ENCODE measurements at places on chromosomes 4 and X.

- DNase-seq = no peak
These were observed 16.7 kb upstream of the AFAP1 start for GRCh38 chr4:7956270-7956808.

GRCh38 chrX:102892103-102892502 lies 45.0 kb upstream of the RAB40AL start:
- DNase-seq = no peak

DNA sequence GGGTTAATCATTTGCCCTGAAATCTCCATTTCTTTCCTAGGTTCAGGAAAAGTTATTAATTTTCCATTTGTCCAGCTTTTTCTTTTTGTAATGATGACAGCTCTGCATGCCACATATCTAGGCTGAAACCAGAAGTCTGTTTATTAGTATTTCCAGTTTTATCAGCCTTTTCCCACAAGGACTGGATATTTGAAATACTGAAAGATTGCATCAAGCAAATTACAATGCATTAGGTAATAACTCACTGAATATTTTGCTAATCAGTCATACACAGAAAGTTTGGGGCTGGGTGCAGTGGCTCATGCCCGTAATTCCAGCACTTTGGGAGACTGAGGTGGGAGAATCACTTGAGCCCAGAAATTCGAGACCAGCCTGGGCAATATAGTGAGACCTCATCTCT lies 21.5 kb downstream of the SLC9A7 start:
- no peak for DNase-seq

DNA sequence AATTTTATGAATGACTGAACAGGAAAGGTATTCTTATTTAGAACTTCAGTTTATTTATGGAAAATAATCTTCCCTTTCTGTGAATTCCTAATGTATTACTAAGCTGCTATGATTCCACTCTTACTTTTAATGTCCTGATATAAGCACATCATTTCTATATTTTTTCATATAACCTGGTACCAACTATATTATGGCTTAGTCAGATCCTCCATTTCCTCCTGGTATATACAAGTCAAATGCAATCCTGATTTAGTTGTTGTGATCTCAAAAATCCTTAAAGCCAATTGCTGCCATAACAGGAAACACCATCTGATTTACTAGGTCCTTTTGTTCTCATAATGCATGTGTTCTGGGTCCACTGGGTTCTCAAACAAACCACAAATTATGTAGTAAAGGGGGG lies 26.8 kb downstream of the TRMT2B start:
- DNase-seq = no peak

- DNase-seq = no peak
These were observed 5.1 kb upstream of the ASMT start for GRCh38 chrX:1609762-1610161.

GRCh38 chrX:68115371-68115770 lies 317.9 kb downstream of the OPHN1 start:
- no peak for DNase-seq

- no peak for DNase-seq
These were observed 143.7 kb upstream of the PABPC4L start for GRCh38 chr4:134345244-134345643.

DNA sequence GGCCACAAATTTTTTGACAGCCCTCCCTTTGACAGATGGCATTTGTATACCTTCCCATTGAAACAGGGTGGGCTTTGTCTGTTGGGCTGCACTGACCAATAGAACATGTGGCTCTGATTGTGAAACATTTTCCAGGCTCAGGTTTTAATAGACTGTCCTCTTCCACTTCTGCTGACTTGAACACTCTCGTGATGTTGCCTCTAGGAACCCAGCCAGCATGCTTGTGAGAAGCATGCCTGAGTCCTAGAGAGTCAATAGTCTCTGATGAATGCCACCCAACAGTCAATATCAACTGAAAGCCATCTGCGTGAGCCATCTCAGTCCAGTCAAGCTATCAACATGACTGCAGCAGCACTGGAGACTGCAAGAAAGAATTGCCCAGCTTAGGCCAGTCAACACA lies 290.0 kb downstream of the SLC7A11 start:
- no peak for DNase-seq

DNA sequence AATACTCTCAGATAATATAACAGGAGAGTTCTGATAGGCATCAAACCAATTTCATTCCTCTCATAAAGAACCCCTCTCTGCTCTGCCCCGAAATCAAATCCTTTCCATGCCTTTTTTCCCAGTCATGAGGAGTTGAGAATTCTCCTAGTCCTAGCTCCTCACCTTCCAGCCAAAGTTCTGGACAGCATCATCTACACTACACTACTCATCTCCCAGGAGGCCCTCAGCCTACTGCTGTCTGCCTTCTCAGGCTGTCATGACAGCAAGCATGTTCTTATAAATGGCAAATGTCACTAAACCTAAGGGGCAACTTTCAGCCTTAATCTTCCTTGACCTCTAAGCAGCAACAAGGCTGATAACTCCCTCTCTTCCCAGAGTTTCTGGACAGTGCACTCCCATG lies 26.6 kb downstream of the MAPK10 start:
- DNase-seq = no peak

DNA sequence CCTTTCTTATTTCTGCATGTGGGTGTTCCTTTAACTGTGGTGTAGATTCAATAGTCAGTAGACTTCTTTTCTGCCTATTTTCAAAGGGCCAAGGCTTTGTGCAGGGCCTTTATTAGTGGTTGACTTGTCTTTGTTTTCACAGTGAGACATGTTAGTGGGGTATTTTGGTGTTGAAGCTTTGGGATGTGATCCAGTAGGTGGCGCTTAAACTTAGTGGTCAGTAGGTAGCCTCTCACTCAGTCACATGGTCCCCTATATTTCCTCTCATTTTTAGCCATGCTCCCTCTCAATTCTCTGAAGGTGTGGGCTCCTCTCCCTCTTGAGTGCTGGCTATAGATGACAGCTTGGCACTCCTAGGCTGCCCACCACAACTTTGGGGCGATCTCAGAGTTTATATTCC lies 23.4 kb upstream of the SLC10A7 start:
- no peak for DNase-seq

DNA sequence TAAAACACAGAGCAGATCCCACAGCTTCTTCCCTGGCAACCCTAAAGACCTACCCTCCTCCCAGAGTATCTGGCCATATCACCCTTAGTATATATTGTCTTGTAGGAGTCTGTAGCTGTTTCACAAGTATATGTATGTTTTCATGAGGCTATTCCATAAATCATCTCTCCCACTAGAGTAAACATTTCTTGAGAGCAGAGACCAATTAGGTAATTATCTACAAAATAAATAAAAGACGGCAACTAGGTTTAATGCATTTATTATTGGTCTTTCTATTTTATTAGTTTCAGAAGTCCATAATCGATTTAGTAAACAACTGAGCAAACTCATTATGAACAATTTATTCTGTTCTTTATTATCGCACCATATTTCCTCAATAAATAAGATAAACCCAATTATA lies 7.0 kb downstream of the ACOT9 start:
- no peak for DNase-seq

All from thoracic aorta (tissue), 2 donors.